Kidney epithelial cell (primary cell): ENCODE measurements at places on chromosomes 1 and 21. TPM values are rescaled to one million over a fixed set of nuclear protein-coding genes. Genes with fewer than 3 reads are reported as not detected.

GRCh38 chr1:43143441-43143888 is 28.6 kb downstream of the EBNA1BP2 start:
- no peak for DNase-seq

GRCh38 chr1:11664336-11665065 is 501 bp downstream of the FBXO6 start:
- no peak for DNase-seq

DNA sequence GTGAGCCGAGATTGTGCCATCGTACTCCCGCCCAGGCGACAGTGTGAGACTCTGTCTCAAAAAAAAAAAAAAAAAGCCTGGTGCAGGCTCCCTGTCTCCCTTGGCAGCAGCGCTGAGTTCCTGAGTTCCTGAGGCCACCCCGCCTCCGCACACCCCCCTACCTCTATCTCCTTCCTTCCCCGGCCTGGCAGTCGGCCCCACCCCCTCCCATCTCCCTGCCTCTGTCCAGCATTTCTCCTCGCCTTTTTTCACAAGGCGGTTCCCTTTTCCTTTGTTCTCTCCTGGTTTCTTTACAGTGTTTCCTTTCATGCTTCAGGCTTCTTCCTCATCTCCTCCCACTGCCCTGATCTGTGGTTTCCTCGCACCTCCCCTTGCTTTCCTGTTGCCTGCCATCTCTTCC is 2.7 kb downstream of the RORC start:
- DNase-seq, result no peak

The TNFSF18 gene
- total RNA-seq, result not detected in 2 replicates

The ASTN1 gene
- 0.14 and 0.21 TPM in 2 replicates for total RNA-seq

GRCh38 chr1:29349871-29350491 is 113.7 kb downstream of the PTPRU start:
- DNase-seq, result no peak

DNA sequence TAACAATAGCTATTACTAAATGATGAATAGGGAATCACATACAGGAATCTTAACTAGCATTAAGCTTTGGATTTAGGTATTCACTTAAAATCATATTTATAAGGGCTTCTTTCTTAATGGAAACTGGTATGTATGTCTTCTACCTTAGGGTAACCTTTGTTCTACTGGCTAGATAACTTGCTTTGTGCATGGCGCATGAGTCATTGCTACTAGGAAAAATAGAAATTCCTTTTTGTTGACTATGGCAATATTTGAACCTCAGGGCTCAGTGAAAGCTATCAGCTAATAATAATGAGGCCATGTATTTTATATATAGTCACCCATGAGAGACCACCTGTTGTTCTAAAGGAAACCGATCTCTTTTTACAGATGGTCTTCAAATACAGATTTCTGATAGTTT is 72.5 kb downstream of the RPS6KC1 start:
- DNase-seq, result peak; percentile 41

The RNF186 gene
- not detected in 2 replicates for total RNA-seq

The ALX3 gene
- not detected in 2 replicates for total RNA-seq

GRCh38 chr1:27872802-27873551 is 633 bp downstream of the THEMIS2 start:
- DNase-seq, result no peak

DNA sequence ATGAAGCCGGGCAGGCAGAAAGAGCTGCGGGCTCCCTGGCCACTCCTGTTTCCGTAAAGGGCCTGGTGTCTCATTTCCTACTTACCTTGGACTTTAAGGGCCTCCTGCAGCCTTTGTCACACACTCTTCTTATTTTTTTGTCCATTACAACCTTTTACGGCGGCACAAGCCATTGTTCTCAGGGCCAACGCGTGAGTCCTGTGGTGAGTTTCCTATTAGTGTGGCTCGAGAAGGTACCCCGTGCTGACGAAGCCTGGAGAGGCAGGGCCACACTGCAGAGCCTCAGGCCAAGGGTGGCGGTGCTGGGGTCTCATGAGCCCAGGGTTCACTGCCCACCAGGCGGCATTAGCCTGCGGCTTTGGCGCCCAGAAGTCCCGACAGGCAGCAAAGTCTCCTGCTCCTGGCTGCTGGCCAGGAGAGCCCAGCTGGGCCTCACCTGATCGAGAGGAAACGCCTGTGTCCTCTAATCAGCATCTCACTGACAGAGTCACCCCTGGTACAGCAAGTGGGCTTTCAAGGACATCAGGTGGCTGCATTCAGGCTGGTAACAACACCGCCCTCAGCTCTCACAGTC is 62.0 kb downstream of the SIK1 start:
- DNase-seq, result no peak

DNA sequence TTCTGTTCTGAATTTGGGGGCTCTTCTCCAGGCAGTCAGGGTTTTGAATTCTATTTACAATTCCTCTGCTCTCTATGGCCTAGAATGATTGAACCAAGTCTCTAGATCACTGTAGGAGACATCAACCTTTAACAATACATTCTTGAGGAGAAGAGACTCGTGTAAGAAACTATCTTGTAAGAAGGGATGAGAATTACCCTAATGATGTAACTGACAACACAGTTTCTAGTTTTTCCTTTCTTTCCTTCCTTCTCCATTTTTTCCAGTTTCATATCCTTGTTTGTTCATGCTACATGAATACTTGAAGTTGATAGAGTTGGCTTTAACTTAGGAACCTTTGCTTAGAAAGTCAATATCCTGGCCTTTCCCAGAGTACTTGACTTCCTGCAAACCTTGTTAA is 1.3 kb upstream of the ATP1A1 start:
- no peak for DNase-seq

The LEFTY2 gene
- not detected in 2 replicates for total RNA-seq
